Daoy (cell line): ENCODE measurements at places on chromosomes 3 and 15.

GRCh38 chr3:10706156-10706739 is 109.8 kb upstream of the SLC6A11 start:
- DNase-seq = peak; percentile 29

- DNase-seq = no peak
Measured at GRCh38 chr3:192867645-192868044, 50.0 kb downstream of the MB21D2 start.

DNA sequence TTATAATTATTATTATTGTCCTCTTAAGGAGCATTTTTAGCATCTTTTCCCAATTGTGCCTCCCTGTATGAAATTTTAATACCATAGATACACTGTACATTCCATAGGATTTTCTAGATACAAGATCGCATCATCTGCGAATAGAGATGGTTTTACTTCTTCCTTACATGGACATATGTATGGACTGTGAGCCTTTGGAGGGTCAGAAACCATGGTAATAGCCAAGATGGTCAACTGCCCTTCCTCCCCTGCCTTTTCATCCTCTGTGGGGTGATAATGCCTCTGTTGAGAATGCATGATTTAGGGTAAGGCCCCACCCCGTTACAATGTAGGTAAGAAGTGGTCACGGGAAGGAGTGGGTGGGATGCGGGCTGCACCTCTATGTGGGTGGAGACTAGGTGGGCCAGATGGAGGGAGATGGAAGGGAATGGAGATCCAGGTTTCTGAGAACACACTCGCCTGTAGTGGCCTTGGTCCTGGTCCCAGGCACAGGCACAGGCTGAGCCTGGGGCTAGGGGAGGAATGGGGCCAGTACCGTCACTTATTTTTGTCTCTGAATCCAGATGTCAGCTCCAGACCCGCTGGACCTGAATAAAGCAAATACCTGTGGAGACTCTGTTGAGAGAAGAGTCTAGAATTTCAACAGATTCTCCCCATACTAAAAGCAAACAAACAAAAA is 31.7 kb downstream of the GOLGA6A start:
- DNase-seq = no peak

DNA sequence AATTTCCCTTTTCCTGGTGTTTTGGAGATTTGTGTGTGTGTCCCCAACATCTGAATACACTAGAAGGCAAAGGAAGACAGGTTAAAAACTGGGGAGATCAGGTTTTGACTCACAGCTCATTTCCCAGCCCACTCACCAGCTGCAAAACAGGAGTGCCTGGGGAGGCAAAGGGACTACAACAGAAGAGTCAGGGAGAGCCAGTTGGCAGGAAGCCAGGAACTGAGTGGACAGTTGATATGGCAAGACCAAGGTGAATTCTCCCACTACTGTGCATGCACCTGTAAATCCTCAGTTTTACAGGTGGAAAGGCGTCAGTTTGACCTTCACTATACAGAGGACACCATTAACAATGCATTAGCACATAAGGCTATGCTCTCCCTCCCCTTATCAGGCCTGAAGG is 901.5 kb upstream of the SEMA6D start:
- DNase-seq = peak; percentile 8

GRCh38 chr3:66140743-66141372 is 79.9 kb upstream of the SLC25A26 start:
- DNase-seq = no peak

- DNase-seq = no peak
Measured at GRCh38 chr3:171972871-171973348, 66.5 kb upstream of the FNDC3B start.

DNA sequence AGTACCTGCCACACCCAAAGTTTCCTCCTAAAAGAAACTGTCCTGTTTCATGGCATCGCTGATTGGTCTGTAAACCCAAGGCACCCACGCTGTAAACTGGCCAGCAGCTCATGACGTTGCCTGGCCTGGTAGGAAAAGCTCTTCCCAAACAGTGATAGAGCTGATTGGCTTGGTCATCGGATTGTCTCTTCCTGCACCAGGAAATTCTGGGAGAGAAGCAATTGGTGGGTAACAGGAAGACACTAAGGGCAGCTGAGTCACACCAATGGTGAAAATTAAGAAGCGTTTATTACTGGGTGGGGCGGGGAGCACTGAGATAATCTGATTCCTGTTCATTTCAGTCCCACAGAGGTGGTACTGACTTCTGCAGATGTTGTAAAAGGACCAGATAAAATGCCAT is 31.0 kb downstream of the KLHL6 start:
- no peak for DNase-seq

GRCh38 chr3:57985176-57985983 is 22.8 kb upstream of the FLNB start:
- DNase-seq = no peak

DNA sequence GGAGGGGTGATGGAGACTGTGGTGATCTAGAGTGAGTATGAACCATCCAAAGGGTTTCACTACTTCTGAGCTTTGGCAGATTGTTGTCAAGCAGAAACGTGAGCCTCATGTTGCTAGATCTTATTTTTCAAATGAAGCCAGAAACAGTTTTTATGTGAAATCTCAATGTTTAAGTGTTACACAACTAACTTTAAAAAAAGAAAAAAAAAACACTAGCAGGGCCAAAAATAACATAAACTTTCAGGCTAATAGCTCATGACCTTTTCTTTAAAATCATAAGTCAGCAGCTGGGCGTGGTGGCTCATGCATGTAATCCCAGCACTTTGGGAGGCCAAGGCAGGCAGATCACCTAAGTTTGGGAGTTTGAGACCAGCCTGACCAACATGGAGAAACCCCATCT is 2.1 kb upstream of the HTR3D start:
- no peak for DNase-seq

- DNase-seq = no peak
Measured at GRCh38 chr3:37626736-37627565, 234.7 kb upstream of the CTDSPL start.

DNA sequence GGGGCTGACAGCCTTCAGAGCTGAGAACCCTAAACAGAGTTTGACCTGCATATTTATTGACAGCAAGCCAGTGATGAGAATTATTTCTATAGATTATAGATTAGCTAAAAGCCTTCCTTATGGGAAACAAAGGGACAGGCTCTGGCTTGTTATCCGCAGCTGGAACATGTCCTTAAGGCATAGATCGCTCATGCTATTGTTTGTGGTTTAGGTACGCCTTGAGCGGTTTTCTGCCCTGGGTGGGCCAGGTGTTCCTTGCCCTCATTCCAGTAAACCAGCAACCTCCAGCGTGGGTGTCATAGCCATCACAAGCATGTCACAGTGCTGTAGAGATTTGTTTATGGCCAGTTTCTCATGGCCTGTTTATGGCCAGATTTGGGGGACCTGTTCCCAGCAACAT is 10.2 kb upstream of the FAH start:
- no peak for DNase-seq

DNA sequence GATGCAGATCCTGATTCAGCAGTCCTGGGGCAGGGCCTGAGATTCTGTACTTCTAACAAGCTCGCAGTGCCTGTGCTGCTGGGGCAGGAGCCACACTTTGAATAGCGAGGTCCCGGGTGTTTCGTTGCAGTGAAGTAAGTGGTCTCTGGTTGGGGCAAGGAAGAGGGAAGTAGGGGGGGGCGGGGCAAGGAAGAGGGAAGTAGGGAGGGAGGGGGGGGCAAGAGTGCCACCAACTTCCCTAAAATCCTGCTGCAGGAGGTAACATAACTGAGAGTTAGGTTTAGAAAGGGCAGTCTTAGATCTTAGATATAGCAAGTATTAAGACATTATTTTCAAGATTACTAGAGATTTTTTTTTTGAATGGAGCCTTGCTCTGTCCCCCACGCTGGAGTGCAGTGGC is 35.5 kb downstream of the CRTAP start:
- no peak for DNase-seq

DNA sequence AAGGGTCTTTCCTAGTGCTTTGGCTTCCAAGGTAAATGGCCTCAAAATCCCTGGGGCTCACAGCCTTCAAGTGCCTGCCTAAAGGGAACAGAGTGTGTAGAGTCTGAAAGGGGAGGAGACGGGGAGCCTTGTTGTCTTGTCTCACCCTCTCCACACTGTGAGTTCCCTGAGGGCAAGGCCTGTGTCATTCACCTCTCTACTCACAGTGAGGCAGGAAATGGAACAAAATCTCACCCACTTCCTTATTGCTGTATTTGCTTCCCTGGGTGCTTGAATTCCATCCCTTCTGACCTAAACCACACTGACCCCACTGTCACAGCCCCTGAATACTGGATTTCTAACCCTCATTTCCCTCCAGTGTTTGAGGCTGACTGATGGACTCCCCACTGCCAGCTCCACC is 197.5 kb downstream of the EPHB1 start:
- peak; percentile 37 for DNase-seq

GRCh38 chr3:114624047-114624445 is 330.2 kb downstream of the TIGIT start:
- peak; percentile 59 for DNase-seq

DNA sequence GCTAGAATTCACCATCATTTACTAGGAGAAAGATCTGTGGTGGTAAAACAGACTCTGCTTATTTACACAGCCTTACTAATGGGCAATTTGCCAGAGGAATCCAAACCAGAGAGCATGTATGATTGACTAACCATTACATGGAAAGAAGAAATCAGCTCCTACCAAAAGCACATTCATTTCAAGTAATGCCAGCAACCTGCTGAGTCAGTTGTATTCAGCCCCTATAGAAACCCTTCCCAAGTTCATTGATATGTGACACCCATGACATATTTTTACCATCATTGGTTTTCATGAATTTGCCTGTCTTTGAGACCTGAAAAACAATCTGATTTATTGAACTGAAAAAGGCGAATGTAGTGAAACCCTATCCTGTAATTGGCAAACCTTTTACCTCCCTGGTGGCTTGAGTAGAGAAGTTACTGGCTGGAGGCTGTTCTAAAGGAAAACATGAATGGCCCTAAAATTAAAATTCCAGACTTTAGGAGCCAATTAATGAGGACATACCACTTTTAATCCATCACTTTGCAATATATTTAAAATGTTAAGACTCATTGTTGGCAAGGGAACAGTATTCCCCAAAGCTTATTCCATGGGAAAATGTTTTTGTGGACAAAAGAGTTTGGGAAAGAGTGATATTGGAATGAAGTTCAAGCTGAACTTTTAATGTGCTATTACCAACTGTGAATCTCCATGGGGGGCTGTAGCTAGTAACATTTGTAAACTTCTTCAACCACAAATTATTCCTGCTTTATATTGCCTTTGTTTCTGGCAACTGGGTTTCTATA is 542.9 kb downstream of the FHIT start:
- no peak for DNase-seq

GRCh38 chr3:128426128-128426921 is 40.4 kb downstream of the DNAJB8 start:
- DNase-seq = peak; percentile 61

- DNase-seq = no peak
Measured at GRCh38 chr15:83092309-83092976, 15.0 kb upstream of the TM6SF1 start.

DNA sequence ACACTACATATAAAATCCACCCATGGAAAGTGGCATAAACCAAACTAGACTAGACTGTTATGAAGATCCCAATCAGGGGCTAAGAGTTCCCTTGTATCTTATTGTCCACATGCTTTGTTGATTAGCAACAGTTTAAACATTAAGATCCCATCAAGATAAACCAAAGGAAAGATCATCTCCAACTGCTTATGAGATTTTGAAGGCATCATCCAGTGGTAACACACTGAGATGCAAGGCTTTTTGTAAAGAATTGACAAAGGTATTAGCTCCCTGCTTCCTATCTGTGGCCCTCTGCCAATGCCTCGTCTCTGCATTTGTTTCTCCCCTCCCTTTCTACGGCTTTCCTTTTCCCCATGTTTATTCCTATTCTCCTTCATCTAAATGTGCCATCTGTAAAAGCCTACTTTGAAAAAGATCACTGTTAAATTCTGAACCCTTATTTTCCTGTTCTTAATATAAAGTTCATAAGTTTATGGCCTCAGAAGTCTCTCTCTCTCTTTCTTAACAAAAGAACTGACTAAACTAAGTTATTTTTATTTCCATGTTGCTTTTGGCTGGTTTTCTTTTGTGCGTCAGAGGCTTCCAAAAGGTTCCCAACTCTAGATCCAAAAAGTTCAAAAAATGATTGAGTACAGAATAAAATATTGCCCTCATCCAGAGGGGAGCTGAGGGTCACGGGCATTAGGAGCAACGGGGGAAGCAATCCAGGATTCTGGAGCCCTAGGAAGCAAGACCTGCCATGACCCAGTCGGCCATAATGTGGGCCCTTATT is 5.5 kb downstream of the PLD1 start:
- no peak for DNase-seq

- no peak for DNase-seq
Measured at GRCh38 chr3:23270423-23270822, 67.3 kb downstream of the UBE2E2 start.

DNA sequence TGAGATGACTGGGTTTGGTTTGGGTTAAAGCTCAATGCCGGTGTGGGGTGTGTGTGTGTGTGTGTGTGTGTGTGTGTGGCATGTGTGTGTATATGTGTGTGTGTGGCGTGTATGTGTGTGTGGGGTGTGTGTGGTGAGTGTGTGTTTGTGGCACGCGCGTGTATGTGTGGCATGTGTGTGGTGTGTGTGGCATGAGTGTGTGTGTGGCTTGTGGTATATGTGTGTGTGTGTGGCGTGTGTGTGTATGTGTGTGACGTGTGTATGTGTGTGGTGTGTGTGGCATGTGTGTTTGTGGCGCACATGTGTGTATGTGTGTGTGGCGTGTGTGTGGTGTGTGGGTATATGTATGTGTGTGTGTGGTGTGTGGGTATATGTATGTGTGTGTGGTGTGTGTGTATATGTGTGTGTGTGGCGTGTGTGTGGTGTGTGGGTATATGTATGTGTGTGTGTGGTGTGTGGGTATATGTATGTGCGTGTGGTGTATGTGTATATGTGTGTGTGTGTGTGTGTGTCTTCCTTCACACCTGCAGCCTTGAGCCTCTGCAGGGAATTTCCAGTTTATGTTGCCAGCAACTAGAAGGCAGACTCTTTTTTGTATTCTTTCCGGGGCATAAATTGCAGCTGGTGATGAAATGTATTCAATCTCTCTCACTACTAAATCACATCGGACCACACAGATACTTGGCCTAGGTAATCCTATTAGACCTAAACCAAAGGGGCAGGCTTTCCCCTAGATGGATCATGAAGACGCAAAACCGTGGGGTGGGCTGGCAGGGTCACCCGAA is 34.8 kb downstream of the CHRD start:
- DNase-seq = no peak

- DNase-seq = no peak
Measured at GRCh38 chr3:50759015-50759414, 84.3 kb downstream of the DOCK3 start.

GRCh38 chr3:185712337-185712736 is 112.5 kb downstream of the IGF2BP2 start:
- no peak for DNase-seq

DNA sequence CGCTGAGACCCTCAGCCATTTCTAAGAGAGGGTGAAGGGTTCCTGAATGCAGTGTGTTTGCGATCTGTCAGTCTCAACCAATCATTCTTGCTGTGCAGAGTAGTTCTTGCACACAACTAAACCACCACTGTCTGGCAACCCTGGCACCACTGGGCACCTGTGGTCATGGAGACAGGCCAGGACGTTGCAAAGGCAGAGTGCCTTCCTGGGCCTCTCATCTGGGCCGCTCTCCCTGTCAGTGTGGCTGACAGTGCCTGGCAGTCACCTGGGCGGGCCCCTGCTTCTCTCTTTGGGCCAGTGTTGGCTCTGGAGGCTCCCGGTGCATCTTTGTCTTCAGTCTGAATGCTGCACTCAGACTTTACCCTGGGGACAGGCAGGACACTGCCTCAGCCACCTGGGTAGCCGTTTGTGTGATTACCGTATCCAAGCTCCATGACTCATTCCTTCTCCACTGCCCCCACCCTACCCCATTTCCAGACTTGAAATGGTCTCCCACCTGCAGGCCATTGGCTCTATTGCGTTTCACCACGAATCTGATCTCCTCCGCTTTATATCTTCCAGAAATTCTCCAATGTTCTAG is 104.6 kb upstream of the KLF13 start:
- DNase-seq = no peak
